ENCODE measurements at places on chromosomes 5 and 9.

GRCh38 chr9:88501086-88501485 lies 33.9 kb upstream of the NXNL2 start:
- DNase-seq = no peak

GRCh38 chr5:9483243-9483642 lies 62.6 kb downstream of the SEMA5A start:
- no peak for DNase-seq

DNA sequence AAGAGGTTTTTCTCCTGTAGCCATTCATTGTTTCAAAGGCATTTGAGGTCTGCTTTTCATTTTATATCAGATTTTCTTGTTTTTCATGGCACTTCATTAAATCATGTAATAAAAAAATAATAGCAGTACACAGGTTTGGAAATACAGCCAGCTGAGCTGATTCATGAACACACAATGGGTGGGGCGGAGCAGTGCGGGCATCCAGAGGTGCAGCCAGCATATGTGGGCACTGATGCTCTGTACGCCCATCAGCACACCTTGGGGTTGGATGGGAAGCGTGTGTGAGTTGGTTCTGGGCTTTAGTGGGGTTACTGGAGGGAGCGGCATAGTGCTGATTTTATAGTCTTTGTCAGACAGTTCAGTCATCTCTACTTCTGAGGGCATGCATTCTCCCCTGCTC lies 54.2 kb upstream of the IRX4 start:
- no peak for DNase-seq

DNA sequence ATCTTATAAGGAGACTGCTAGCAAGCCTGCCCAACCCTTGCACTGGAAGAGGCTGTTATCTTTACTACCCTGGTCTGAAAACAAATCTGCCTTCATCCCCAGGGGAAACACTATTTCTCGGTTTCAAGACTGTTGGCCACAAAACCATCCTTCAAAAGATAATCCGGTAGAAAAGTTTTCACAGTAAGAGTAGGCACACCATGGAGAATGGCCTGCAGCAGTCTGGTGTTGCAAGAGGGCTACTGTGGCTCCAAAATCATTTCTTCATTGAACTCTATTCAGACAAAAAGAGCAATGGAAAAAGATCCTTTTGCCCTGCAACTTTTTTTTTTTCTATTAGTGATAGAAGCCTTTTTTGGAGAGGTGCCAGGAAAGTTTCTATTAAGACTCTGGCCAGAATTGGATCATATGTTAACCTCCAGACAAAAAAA lies 163.9 kb downstream of the ARHGEF28 start:
- no peak for DNase-seq

- DNase-seq = no peak
Measured at GRCh38 chr5:132473668-132474067, 16.9 kb downstream of the IRF1 start.

DNA sequence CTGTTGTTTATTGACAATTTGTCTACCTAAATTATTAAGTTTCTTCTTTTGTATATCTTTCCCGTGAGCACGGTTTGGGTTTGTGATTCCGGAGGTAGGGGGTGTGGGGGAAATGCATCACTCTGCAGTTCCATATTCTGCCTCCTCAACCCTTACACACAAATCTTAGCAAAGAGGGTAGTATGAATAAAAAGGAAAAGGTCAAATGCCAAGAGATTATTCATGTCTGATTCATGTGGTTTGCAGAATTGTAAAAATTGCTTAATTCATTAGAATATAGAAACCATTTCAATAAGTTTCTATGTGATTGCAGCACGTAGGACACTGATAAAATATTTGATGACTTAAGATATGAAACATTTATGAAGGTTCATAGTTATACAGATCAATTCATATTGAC lies 601.9 kb downstream of the SEMA5A start:
- no peak for DNase-seq

GRCh38 chr5:96336351-96336985 lies 96.6 kb downstream of the PCSK1 start:
- DNase-seq = peak; percentile 77

DNA sequence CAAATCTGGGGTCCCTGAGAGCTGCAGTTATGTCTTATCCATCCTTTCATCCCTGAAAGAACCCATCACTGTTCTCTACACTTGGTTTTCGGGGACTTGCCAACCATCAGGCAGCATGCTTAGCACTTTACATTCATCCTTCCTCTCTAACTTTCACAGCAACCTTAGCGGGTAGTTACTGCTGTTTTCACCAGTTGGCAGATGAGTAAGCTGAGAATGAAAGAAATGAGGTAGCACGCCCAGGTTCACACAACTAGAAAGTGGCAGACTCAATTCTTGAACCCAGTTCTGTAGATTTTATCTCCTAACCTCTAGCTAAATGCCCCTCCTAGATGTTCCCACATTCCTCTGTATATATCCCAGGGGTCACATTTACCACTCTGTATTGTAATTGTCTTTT lies 342.0 kb upstream of the WWC1 start:
- no peak for DNase-seq

GRCh38 chr5:76269259-76269931 lies 133.7 kb upstream of the IQGAP2 start:
- DNase-seq = no peak

GRCh38 chr5:108521841-108522506 lies 140.1 kb upstream of the FBXL17 start:
- peak; percentile 42 for DNase-seq

GRCh38 chr9:136614372-136614922 lies 48.3 kb upstream of the EGFL7 start:
- DNase-seq = no peak

- DNase-seq = peak; percentile 93
Measured at GRCh38 chr5:38382898-38383297, 124.5 kb downstream of the EGFLAM start.

DNA sequence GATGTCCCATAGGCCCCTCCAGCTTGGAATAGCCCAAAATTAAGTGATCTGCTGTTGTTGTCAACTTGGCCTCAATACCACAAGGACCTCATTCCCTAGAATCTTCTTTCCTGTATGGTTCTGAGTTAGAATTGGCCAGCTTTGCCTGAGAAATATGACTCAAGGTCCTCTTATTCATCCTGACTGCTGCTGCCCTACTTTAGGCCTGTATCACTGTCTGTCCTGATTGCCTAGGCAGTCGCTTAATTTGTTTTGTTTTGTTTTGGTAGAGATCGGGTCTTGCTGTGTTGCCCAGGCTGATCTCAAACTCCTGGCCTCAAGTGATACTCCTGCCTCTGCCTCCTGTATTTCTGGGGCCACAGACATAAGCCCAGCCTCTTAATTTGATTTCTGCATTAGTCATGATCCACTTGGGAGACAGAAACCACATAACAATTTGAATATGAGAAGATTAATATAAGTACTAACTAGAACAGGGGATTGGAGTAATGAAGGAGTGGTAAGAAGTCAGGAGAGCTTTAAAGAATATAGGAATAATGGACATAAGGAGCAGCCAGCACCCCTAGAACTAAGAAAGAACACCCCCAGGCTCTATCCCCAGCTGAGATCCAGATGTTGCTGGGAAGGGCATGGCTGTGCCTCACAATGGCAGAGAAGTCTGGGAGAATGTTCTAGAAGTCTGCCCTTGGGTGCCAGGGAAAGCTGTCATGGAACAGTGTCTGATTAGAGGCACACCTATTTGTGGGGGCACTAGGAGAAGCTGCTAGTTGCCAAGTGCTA lies 4.6 kb downstream of the TEX53 start:
- DNase-seq = no peak

- no peak for DNase-seq
Measured at GRCh38 chr5:39164016-39164415, 55.3 kb downstream of the FYB1 start.

DNA sequence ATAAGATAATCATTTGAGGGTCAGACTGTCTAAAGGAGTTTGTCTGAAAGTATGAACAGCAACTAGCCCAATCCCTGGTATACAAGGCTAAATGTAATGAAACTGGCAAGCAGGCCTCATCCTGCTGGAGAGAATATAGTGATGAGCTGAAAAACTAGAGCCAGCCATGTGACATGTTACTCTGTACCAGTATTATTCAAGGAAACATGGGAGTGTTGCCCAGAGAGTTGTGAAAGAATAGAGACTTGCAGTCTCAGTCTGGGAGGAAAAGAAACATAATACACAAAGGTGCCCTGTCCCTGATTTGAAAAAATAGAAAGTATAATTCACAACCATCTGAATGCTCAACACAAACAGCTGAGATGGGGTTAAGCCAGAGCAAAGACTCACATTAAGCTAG lies 37.9 kb upstream of the HTR1A start:
- DNase-seq = no peak

- no peak for DNase-seq
Measured at GRCh38 chr9:115135821-115136778, 18.1 kb upstream of the TNC start.

DNA sequence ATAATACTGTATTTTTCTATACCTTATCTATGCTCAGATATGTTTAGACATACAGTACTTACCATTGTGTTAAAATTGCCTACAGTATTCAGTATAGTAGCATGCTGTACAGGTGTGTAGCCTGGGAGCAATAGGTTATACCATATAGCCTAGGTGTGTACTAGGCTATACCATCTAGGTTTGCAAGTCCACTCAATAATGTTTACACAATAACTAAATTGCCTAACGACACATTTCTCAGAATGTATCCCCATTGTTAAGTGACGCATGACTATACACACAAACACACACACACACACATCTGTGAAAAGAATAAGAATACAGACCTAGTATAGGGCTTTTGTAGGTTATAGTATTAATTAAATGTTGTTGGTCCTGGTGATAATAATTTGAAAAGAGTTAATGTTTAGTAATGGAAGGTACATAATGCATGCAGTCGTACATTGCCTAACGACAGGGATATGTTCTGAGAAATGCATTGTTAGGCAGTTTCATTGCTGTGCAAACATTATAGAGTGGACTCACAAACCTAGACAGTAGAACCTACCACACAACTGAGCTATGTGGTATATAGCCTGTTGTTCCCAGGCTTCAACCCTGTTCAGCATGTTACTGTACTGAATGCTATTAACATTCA lies 13.6 kb downstream of the TDRD7 start:
- peak; percentile 79 for DNase-seq

DNA sequence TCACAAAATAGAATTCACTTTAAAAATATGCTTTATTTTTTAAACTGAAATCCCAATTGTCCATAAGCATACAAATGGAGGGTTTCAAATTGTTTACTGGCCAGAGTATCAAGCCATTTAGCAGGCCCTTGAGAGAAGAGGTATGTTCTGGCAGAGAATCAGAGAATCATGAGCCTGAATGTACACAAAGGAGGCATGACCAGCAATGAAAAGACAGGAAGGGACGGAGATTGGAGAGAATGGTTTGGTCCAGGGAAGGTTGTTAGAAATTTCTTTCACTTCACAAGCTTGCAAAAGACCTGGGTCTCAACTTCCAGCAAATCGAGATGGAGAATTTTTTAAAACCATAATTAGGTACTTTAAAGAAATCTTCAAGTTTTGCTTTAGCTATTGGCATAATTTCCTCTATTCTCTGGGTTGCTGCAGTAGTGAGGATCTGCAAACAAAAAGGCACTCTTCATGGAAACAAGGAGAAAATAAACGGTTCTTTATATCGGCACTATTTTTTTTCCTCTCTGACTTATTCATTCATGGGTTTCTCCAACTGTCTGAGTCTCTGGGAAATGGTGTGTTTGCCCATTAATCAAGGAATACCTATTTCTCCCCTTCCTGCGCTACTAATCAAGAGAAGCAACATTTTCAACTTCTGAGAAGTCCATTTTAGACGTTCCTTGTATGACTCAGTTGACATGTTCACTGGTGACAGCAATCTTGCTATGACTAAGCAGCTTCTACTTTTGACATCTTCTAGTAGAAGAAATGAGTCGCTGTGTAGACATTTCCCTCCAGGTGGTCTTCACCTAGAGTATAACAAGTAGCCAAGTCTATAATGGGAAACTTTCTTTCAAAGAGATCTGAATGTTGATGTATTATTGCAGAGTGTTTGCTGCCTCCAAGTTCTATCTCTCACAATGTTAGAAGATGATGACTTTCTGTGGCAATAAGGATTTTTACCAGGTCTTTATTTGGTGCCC lies 23.1 kb upstream of the ERCC6L2 start:
- DNase-seq = peak; percentile 47

- DNase-seq = no peak
Measured at GRCh38 chr9:13942695-13943094, 371.2 kb downstream of the NFIB start.

GRCh38 chr9:20921362-20921761 lies 110.1 kb downstream of the HACD4 start:
- no peak for DNase-seq

DNA sequence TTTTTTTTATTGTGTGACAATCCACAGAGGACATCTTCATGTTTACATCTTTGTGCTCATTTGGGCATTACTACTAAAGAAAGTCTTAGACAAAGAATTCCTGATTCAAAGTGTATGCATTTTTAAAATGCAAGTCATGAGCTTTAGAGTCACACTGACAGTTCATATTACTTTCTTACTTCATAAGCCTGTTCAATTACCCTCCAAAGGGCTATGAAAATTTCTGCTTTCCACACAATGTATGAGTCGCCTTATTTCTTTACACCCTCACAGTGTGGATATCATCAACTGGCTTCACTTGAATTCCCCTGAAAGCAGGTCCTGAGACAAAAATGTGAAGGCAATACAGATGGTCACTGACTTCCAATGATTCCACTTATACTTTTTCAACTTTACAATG lies 280.4 kb upstream of the PTGER4 start:
- DNase-seq = no peak

DNA sequence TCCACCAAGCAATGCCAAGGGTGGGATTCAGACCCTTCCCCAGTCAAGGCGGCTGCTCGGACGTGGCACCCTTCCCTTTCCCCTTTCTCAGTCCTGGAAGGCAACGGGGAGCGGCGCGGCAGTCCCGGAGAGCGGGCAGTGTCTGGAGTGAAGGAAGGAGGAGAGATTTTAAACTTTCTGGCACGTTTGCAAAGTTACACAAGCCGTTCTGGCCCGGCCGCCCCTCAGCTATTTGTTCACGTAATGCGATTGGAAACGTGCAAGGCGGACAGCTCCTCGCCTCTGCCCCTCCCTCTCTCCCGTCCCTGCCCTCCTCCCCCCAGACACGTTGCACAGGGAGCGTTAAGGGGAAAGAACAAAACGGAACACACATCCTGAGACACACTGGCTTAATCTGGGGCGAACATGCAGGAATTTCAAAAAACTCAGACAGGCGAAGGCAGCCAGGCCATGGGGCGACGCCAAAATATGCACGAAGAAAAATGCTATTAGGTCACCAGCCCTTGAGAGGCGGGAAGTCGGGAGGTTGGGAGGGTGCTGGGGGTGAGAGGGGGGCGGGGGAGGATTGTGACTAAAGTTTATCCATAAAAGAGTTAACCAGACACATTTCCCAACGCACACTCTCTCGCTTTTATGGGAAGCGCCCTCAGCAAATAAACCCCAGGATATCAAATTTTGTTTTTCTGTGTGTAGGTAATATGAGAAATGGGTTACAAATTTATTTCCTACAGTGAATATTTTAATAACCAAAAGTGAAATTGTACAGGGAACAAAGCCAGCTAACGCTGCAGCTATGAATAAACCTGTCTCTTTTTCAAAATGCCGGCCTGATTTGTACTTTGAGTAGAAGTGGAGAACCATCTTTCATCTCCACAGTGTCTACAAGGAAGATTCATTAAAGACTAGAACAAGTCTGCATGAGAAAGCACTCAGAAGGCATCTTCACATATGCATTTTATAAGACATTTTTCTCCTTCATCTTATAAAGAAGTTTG lies at the start of gene LOX:
LOX (minus strand) TSS at position 144 of the 995 bp plus-strand sequence. CDS start 274 bp downstream, outside the sequence.
- DNase-seq = peak; percentile 6

Data from NCI-H510A treated with DMSO at 0.1 percent for 48 hours (cell line).